ENCODE measurements at places on chromosomes 5 and 9.

- DNase-seq = no peak
Measured at GRCh38 chr5:82265047-82265446, 13.1 kb downstream of the RPS23 start.

DNA sequence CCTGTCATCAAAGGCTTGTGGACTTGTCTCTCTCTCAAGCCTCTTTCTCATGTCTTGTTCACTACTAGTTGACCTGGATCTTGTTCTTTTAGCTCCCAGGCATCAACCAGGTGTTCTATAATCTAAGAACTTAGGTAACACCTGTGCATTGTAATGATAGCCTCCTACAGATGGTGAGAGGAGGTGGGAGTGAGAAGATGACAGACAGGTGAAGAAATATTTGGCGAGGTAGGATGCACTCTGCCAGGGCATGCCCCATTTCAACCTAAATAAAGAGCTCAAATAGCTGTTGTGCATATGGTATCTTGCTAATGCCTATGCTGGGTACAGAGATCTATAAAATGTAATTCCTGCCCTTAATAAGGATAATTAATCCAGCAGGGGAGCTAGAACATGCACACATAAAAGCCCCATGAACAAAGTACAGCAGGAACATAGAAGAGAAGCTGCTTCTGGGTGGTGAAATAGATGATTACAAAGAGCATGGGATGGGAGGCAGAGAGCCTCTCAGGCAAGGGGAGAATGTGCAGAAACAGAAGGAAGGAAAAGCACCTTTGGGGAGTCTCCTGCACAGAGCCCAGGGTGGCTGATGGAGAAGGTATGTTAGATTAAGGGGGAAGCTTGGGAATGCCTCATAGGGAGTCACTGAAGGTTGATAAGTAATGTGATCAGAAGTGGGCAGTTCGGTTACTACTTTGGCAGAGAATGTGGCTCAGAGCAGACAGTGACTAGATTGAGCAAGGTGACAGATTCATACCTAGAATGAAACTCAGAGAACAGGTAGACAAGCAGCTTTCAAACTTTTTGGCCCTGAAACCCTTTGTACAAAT is 28.0 kb upstream of the PLIN2 start:
- no peak for DNase-seq

- no peak for DNase-seq
Measured at GRCh38 chr5:142301540-142301939, 23.3 kb downstream of the SPRY4 start.

- DNase-seq = no peak
Measured at GRCh38 chr9:116493183-116493860, 193.8 kb upstream of the TRIM32 start.

DNA sequence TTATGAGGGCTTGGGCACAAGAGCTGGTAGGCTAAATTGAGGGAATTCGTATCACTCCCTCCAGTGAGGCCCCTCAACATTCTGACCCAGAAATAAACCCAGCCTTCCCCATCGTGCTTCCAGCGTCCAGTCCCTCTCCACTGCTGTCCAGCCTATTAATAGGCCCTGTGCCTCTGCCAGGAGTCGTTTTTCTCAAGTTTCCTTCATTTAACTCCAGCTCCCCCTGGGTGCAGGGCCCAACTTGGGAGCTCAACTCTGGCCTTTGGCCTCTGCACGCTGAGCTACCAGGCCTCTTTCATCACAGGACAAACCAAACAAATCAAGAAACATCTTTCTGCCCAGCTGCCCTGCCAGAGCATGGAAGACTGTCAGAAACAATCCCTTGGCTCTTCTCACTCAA is 10.0 kb downstream of the HBEGF start:
- no peak for DNase-seq

- DNase-seq = no peak
Measured at GRCh38 chr5:144438237-144438636, 267.6 kb downstream of the KCTD16 start.

- no peak for DNase-seq
Measured at GRCh38 chr5:111116550-111116949, 24.4 kb downstream of the WDR36 start.

- DNase-seq = no peak
Measured at GRCh38 chr5:148682058-148683026, 28.0 kb upstream of the HTR4 start.

- no peak for DNase-seq
Measured at GRCh38 chr9:36169708-36170107, 520 bp downstream of the CCIN start.

- DNase-seq = no peak
Measured at GRCh38 chr9:109903515-109904138, 123.6 kb downstream of the PALM2AKAP2 start.

DNA sequence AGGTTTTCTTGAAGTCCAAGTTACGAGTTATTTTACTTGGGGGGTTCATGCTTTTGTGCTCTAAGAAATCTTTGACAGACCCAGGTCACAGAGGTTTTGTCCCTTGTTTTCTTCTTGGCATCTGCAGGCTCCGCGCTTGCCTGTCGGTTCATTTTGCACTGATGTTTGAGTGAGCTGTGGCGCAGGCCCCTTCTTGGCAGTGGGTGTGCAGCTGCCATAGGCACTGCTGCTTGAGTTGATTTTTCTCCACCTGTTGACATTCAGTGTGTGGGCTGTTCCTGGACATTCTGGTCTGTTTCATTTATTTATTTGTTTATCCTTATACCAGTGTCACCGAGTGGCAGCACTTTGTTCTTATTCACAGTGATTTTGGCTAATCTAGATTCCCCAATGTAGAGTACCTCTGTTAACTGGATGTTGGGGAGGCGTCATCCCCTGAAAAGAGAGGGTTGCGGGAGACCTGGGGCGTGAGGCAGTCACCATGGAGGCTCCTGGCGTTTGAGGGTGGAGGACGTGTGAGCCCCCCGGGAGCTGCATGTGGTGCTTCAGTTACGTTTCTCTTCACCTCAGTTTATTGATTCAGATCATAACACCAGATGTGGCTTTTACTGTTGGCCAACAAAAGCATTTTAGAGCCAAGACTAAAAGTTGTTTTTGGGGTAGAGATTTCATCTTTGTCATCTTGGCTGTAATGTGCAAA is 121.4 kb upstream of the CACNA1B start:
- DNase-seq = no peak

DNA sequence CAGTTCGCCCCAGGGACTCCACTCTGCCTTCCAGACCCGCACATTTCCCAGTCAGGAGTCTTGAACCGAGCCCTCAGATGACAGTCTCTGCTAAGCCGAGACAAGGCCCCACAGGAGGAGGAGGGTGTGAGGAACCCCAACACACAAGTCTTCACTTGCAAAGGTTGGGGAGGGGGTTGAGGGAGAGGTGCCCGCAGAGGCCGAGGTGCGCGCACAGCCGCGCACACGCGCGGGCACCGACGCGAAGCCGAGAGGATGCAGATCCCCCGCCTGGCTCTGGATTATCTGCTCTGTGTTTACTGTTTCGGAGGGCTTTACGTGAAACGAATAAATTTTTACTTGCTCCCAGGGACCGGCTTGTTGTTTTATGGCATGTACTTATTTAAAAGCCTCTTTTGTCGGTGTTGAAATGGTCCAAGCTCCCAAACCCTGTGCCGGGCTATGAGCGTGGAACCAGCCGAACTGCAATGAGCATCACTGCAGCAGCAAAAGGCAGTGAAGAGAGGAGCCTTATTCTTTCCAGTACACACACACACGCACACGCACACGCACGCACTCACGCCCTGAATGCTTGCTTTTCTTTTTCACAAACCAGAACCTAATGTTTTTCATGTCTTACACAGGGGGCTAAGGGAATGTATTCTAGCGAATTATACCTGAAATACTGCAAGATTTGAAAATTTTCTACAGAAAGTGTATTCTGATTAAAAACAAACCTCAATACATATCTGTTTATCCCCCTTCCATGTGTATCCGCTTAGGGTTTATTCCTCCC is 297.7 kb downstream of the PARP8 start:
- DNase-seq = no peak

- no peak for DNase-seq
Measured at GRCh38 chr5:158910782-158911692, 188.7 kb downstream of the EBF1 start.

GRCh38 chr9:2729721-2730120 is 12.4 kb downstream of the KCNV2 start:
- no peak for DNase-seq

- no peak for DNase-seq
Measured at GRCh38 chr9:20384642-20385041, 237.7 kb downstream of the MLLT3 start.

DNA sequence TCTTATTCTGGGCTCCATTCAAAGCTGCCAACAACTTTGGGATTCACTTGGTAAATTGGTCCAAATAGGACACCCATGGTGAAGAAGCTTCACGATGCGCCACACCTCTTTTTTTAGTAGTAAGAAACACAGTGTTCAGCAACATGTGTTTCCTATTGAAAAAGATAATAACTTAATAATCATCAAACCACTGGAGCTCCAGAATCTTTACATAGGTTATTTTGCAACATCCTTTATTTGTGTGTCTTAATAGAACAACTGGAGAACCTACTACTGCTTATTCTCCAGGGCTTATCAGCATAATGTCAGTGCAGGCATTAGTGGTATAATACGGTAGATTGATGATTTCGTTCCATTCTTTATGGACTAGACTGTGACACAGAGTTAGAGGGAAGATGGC is 63.3 kb upstream of the DAPK1 start:
- DNase-seq = no peak

- no peak for DNase-seq
Measured at GRCh38 chr9:36738318-36738976, 165.8 kb downstream of the MELK start.

DNA sequence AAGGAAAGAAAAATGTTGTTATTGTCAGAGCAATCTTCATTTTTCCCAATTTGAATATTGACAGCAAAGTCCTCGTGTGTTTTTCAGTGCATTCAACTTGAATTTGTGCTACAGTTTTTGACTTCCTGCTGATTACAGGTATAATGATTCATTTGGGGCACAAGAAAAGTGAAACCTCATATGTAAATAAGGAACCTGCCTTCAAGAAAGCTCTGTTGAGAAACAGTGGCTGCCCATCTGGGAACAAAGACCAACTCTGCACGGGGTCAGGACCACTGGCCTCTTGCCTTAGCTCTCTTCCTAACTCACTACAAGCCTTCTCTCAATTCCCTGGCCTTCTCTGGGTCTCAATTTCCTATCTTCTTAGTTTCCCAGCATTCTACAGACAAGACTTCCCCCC is 21.0 kb downstream of the TIMD4 start:
- DNase-seq = no peak

- DNase-seq = no peak
Measured at GRCh38 chr5:139388198-139388821, 1.4 kb downstream of the MZB1 start.

- no peak for DNase-seq
Measured at GRCh38 chr5:173411791-173412555, 83.8 kb upstream of the STC2 start.

DNA sequence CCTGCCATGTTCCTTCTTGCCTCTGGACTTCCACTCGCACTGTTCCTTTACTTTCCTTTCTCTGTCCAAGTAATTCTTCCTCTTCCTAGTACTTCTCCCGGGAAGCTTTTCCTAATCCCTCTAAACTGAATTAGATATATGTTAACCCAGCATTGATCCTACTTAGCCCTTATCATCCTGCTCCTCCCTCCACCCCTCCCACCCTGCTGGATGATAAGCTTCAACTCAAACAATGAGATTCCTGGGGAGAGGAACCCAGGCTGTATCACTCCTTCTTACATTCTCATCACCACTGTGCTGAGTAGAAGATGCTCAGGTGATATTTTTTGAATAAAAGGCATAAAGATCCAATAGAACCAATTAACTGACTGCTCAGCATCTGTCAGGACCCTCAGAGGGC is 45.7 kb downstream of the CDK5RAP2 start:
- DNase-seq = no peak

- no peak for DNase-seq
Measured at GRCh38 chr5:176379881-176380280, 8.5 kb downstream of the NOP16 start.
